CD8-positive, alpha-beta memory T cell (primary cell): ENCODE measurements at places on chromosomes 11 and 22. TPM values are rescaled to one million over a fixed set of nuclear protein-coding genes. Genes with fewer than 3 reads are reported as not detected.

The BBS1 gene
- total RNA-seq, result 21.2 TPM

The LYVE1 gene
- total RNA-seq, result not detected

DNA sequence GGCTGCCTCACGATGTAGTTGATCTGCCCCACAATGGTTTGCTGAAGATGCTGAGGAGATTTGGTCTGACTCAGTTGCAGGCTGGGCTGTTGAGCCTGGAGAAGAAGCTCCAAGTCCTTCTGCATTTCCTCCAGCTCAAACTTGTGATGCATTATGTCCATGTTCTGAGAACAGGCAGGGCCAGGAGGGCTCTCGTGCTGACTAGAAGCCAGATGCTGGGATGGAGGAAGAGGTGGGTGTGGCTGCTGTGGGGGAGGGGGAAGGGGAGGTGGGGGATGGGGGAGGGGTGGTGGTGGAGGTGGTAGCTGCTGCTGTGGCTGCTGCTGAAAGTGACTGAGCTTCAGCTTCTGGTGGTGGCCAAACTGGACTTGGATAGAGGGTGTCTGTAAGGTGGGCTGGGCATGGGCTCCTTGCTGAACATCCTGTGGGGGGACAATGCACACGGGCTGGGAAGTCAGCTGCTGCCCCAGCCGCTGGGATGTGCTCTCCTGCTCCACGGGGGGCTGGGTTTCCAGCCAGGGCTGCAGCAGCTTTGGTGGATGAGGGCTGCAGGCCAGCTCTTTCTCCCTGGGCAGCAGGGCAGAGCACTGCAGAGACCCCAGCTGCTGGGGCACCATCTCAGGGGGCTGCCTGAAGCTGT is 42.1 kb downstream of the TRIM66 start:
- no peaks in the 10 kb centered on the region for H3K27me3 ChIP-seq
- DNase-seq, result no peak
- H3K27ac ChIP-seq, result no peak overlapping the region

DNA sequence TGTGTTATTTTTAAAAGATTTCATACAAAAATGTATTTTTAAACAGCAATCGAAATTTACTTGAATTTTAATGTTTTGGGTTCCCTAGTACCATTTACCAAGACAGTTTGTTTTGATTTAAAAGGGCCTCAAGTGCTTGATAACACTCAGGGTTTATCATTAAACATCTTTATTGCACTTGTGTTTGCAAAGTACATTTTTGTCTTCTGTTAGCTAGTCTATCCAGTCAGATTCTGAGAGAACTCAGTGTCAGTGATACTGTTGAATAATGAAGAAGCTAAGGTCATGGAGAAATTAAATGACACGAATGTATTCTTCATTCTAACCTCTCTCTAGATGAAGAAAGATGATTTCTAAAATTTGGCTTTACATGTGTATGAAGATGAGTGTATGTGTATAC is 12.7 kb upstream of the SESN3 start:
- H3K27ac ChIP-seq, result no peak overlapping the region
- H3K4me1 ChIP-seq, result no peaks in the 10 kb centered on the region
- H3K27me3 ChIP-seq, result no peaks in the 10 kb centered on the region
- no peaks in the 10 kb centered on the region for H3K36me3 ChIP-seq
- DNase-seq, result no peak
- no peak overlapping the region for H3K4me3 ChIP-seq

DNA sequence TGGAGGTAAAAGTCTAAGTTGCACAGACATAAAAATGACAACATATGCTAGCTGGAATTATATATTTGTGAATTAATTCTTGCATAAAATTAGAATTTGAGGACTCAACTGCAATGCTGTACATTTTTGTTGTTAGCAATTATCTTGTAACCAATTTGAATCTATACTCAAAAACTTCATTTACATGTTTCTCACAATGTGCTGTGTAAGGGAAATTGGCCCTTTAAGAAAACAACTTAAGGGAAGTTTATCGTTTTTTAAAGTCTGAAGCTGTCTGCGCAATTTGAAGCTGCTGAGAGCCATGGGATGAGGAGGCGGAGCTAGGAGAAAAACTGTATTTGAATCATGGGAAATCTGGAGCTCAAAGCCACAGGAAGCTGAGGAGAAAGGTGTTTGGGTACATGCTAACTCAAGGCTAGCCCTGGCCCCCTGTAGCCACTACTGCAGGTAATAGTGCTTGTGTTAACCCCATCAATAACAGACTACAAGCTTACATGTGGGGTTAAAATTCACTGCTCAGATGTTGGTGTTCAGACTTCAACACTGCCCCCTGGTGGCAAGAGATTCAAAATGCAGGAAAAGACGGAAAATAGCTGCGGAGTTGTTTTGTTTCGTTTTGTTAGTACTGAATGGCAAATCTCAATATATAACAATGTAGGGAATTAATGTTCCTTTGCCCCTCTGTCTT is 126.1 kb downstream of the BRD1 start:
- no peak overlapping the region for H3K4me3 ChIP-seq
- no peak for DNase-seq
- H3K27me3 ChIP-seq, result peaks cover 3% of the 10 kb centered on the region
- H3K27ac ChIP-seq, result no peak overlapping the region
- H3K36me3 ChIP-seq, result no peaks in the 10 kb centered on the region

DNA sequence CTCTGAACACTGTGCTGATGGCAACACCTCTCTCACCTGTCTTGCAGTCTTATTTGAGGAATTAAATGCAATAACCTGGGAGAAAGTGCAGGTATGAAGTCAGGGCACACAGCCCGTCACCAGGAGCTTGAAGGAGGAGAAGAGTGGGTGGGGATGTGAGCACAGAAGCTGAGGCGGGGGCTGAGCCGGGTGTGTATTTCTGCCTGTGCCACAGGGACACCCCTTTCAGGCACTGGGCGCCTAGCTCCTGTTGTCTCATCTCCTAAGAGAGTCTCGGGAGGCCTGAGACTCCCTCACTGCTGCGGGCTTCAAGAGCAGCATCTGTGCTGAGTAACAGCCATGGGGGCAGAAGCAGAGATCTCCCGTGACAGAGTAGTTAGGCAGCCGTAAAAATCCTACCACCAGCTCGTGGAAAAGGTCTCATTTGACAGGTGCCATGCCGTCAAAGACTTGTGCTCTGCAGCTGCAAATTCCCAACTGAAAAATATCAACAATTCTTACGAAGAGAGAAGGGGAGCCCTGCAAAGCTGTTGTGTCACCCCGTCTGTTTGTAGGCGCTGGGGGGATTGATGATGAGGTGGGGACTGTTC is 26.8 kb downstream of the PARVB start:
- H3K4me1 ChIP-seq, result no peaks in the 10 kb centered on the region
- H3K36me3 ChIP-seq, result no peaks in the 10 kb centered on the region
- no peak for DNase-seq
- no peak overlapping the region for H3K27ac ChIP-seq
- H3K4me3 ChIP-seq, result no peak overlapping the region
- H3K27me3 ChIP-seq, result no peaks in the 10 kb centered on the region

DNA sequence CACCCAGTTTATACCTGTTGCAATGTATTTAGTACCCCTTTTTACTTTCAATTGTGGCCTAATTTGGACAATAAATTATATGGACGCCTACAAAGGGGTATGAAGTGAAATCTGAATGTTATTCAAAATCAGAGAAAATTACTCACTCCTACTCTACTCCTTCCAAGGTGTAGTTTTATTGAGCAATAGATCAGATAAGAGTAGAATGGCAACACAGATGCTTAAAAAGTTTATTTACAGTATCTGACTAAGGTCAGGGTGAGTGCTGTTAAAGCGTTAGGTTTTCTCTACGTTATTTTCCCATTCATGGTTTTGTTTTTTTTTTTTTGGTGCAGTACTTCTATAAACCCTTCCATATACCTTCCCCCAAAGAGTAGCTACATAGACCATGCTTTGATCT is 805.6 kb downstream of the KCNA4 start:
- no peak overlapping the region for H3K27ac ChIP-seq
- no peak overlapping the region for H3K4me3 ChIP-seq
- H3K27me3 ChIP-seq, result no peaks in the 10 kb centered on the region
- DNase-seq, result no peak
- no peaks in the 10 kb centered on the region for H3K4me1 ChIP-seq
- H3K36me3 ChIP-seq, result no peaks in the 10 kb centered on the region

DNA sequence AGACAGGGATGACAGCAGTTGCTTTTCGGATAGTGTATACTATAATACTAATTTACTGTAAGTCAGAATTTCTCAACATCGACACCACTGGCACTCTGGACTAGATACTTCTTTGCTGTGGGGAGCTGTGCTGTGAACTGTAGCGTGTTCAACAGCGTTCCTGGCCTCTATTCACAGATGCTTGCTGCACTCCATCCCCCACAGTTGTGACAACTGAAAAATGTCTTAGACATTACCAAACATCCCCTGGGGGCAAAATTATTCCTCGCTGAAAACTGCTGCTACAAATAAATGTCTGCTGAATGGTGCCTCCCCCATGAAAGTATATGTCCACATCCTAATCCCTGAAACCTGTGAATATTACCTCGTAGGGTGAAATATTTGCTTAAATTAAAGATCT is 7.5 kb upstream of the SLC15A3 start:
- H3K36me3 ChIP-seq, result no peaks in the 10 kb centered on the region
- no peak for DNase-seq

GRCh38 chr11:578276-579035 is 2.2 kb downstream of the PHRF1 start:
- H3K27ac ChIP-seq, result peak overlapping the region; percentile 80
- peak overlapping the region; percentile 81 for H3K4me3 ChIP-seq
- no peaks in the 10 kb centered on the region for H3K27me3 ChIP-seq
- peaks cover 11% of the 10 kb centered on the region for H3K36me3 ChIP-seq

- H3K36me3 ChIP-seq, result peaks cover 2% of the 10 kb centered on the region
- no peak overlapping the region for H3K27ac ChIP-seq
- H3K4me3 ChIP-seq, result no peak overlapping the region
- H3K27me3 ChIP-seq, result no peaks in the 10 kb centered on the region
Measured at GRCh38 chr22:24180316-24181087, 785 bp upstream of the SUSD2 start.

- no peaks in the 10 kb centered on the region for H3K27me3 ChIP-seq
- H3K4me1 ChIP-seq, result no peaks in the 10 kb centered on the region
- DNase-seq, result no peak
- H3K36me3 ChIP-seq, result no peaks in the 10 kb centered on the region
Measured at GRCh38 chr11:110571081-110571720, 141.0 kb downstream of the ARHGAP20 start.
